ENCODE measurements at places on chromosomes 4 and X. TPM values are rescaled to one million over a fixed set of nuclear protein-coding genes. Genes with fewer than 3 reads are reported as not detected.

DNA sequence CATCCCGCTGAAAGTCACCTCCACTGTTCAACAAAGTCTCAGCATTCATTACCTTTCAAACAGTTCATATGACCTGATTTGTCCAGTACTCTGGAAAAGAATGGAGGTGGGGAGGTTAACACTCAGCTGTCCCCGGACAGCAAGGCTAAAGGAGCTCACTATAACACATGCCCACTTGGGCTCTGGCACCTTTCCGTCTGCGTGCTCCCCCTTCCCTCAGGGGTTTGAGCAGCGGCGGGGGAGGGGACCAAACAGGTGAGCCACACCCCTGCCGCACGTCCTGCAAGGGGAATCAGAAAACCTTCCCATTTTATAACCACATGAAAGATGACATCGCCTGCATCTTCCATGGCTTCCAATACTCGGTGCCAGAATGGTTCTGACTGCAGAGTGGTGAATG lies 39.9 kb upstream of the NFXL1 start:
- no peaks in the 10 kb centered on the region for H3K36me3 ChIP-seq
- no peak overlapping the region for H3K27ac ChIP-seq
- H3K27me3 ChIP-seq = no peaks in the 10 kb centered on the region
- no peak for DNase-seq

Gene LIMCH1
- total RNA-seq = not detected

Gene ASB12
- total RNA-seq = not detected

Gene MAGEA12
- total RNA-seq = not detected

GRCh38 chrX:13669246-13669737 lies 16.4 kb downstream of the TCEANC start:
- no peak for DNase-seq
- H3K4me3 ChIP-seq = no peak overlapping the region
- no peaks in the 10 kb centered on the region for H3K4me1 ChIP-seq
- H3K27ac ChIP-seq = peak overlapping the region; percentile 56
- H3K27me3 ChIP-seq = no peaks in the 10 kb centered on the region

Gene UGT2B17
- total RNA-seq = not detected

Gene CSN1S1
- not detected for total RNA-seq

Gene GPR119
- not detected for total RNA-seq

Gene NMU
- total RNA-seq = not detected

DNA sequence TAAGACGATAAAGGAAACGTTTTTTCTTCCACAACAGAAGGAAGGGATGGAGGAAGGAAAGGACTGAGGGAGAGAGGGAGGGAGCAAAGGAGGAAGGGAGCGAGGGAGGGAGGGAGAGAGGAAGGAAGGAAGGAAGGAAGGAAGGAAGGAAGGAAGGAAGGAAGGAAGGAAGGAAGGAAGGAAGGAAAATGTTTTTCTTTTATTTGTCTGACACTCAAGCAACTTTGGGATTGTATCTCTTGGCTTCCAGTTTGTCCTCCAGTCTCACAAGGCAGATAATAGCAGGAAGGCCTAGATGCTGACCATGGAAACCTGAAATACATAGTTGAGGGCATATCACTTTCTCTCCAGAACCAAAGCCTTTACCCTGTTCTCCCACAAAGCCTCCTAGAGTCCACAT lies 226.7 kb downstream of the ZNF674 start:
- H3K27me3 ChIP-seq = no peaks in the 10 kb centered on the region
- DNase-seq = no peak
- peaks cover 12% of the 10 kb centered on the region for H3K4me1 ChIP-seq
- H3K4me3 ChIP-seq = no peak overlapping the region

DNA sequence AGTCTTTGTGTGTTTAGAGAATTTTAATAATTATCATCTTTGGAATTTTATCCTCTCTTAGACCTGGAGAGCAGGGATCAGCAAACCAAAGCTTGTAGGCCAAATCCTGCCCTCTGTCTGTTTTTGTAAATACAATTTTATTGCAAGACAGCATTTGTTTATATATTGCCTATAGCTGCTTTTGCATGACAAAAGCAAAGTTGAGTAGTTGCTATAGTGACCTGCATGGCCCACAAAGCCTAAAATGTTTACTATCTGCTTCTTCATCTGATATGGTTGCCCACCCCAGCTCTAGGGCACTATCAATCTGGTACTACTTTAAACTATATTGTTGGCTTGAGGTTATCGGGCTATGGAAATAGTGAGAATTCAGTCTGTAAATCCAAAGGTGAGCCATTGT lies 80.3 kb downstream of the GPAT3 start:
- H3K4me3 ChIP-seq = no peak overlapping the region
- no peak overlapping the region for H3K27ac ChIP-seq
- no peak for DNase-seq
- no peaks in the 10 kb centered on the region for H3K36me3 ChIP-seq

Gene COL25A1
- total RNA-seq = not detected

DNA sequence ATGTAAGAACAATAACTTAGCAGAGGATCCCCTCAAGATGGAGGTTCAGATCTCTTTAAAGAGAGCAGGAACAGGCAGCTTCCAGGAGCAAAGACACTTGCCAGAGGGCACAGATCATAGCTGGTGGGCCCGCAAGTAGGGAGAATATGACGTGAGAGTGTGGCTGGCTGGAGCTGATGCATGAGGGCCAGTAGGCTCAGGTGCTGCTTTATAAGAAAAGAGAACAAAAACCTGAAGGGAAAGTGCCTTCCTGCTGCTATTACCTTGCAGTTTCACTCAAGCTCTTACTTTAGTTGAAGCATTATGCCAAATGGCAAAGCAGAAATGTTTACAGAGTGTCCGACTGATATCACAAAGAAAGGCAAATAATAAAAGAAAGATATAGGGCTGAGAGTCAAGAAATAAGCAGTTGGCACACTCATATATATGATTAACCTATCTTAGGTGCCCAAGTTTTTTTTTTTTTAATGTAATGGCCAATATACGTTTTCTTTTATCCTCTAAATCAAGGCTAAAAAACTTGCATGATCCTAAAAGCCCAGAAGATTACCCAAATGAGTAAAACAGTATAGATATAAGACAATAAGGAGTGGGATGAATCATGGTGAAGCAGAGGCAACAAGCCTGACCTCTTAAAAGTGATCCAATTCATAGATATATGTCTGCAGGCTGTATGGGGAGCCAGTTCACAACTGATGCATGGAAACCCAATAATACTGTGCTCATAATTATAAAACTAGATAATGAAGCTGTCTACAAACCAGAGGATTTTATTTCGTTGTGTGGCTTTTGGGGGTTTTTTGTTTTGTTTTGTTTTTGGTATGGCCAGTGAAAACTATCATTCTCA lies 12.6 kb downstream of the NR0B1 start:
- H3K27me3 ChIP-seq = no peaks in the 10 kb centered on the region
- DNase-seq = no peak
- H3K36me3 ChIP-seq = no peaks in the 10 kb centered on the region
- H3K4me3 ChIP-seq = no peak overlapping the region

DNA sequence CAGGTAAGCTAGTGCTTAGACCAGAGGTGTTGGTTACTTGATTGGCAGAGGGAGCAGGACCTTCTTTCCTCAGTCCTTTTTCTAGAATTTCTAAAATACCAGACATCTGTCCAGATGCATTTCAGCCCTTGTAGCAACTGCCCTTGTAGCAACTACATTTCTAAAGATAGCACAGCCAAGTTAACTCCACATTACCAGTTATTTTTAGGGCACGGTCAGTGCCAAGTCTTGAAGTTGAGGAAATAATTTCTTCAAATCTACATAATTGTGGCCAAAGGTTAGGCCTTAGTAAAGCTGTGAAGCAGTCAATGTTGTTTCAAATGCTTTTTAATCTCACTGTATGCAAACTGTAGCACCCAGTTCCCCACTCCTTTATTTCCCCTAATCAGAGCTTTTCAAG lies 62.9 kb downstream of the MID1IP1 start:
- H3K36me3 ChIP-seq = no peaks in the 10 kb centered on the region
- H3K4me1 ChIP-seq = no peaks in the 10 kb centered on the region
- no peak overlapping the region for H3K4me3 ChIP-seq
- no peak overlapping the region for H3K27ac ChIP-seq
- no peaks in the 10 kb centered on the region for H3K27me3 ChIP-seq

- no peak overlapping the region for H3K27ac ChIP-seq
- no peaks in the 10 kb centered on the region for H3K27me3 ChIP-seq
- H3K36me3 ChIP-seq = no peaks in the 10 kb centered on the region
- H3K4me1 ChIP-seq = no peaks in the 10 kb centered on the region
Observed at GRCh38 chr4:61770456-61770855, 570.3 kb downstream of the ADGRL3 start.

DNA sequence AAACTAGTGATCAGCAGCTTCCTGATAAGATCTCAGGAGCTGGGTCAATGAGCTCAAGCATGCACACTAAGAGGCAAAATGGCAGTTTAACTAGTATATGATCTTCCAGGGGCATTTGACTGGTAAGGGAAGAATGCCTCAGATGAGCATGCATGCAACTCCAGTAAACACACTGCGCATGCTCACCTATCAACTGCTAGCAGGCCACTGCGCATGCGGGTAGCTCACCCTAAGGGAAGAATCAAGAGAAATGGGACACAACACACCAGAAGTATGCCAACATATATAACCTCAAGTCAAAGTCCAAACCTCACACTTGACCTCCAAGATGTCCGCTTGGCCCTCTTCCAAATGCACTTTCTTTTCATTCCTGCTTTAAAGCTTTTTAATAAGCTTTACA lies 1004.0 kb downstream of the ADGRL3 start:
- no peak overlapping the region for H3K27ac ChIP-seq
- no peak overlapping the region for H3K4me3 ChIP-seq
- H3K4me1 ChIP-seq = no peaks in the 10 kb centered on the region
- DNase-seq = no peak
- H3K27me3 ChIP-seq = no peaks in the 10 kb centered on the region

- no peaks in the 10 kb centered on the region for H3K36me3 ChIP-seq
- no peaks in the 10 kb centered on the region for H3K27me3 ChIP-seq
- no peaks in the 10 kb centered on the region for H3K4me1 ChIP-seq
- no peak overlapping the region for H3K27ac ChIP-seq
Observed at GRCh38 chr4:176810481-176811249, 17.9 kb upstream of the VEGFC start.

Gene BTC
- not detected for total RNA-seq

DNA sequence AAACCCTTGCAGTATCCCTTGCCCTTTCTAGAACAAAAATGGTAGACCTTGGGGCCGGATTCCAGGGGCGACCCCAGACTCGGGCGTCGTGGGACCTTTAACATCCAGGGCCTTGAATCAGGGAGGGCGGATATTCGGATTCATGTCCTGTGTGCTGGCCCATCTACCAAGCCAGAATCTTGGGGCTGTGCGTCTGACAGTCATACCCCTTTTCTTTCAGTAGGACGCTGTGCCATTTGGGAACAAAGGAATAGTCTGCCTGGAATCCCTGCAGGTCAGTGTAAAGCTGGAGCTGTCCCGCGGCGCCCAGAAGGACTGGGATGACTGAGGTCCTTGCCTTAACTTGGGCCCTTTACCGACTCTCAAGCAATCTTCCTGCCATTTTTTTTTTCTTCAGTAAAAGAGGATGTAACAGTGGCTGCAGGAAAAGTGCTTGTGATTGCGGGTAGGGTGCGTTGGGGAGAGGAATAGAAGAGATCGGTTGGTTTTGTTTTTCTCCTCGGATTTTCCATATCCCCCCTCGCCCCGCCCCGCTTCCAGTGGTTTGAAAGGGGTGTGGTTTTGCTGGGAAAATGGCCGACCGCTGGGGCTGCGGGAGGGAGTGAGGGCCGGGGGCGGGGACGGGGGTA lies 518 bp downstream of the ARMCX1 start:
- H3K27me3 ChIP-seq = no peaks in the 10 kb centered on the region
- peak overlapping the region; percentile 32 for H3K4me3 ChIP-seq
- no peak for DNase-seq
- no peaks in the 10 kb centered on the region for H3K4me1 ChIP-seq
- H3K36me3 ChIP-seq = no peaks in the 10 kb centered on the region

Gene KIAA1210
- total RNA-seq = not detected

DNA sequence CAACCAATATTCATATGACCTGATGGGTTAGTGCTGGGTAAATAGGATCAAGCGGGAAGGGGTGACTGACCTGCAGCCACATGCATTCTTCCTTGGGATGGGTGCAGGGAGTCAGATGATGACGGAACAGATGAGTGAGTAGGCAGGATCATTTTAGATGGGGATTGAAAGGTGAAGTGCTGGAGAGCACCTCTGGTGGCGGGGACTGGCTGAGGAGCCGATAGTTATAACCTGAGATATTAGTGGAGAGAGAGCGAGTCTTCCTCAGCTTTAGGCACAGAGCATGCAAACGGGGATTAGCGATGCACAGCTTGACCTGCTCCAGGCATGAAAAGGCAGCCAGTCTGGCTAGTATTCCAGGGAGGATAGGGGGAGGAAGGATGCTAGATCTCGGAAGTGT lies 99.1 kb downstream of the AFF1 start:
- no peaks in the 10 kb centered on the region for H3K27me3 ChIP-seq
- H3K4me1 ChIP-seq = peaks cover 47% of the 10 kb centered on the region
- no peaks in the 10 kb centered on the region for H3K36me3 ChIP-seq
- no peak for DNase-seq

Gene ZAR1
- total RNA-seq = not detected

DNA sequence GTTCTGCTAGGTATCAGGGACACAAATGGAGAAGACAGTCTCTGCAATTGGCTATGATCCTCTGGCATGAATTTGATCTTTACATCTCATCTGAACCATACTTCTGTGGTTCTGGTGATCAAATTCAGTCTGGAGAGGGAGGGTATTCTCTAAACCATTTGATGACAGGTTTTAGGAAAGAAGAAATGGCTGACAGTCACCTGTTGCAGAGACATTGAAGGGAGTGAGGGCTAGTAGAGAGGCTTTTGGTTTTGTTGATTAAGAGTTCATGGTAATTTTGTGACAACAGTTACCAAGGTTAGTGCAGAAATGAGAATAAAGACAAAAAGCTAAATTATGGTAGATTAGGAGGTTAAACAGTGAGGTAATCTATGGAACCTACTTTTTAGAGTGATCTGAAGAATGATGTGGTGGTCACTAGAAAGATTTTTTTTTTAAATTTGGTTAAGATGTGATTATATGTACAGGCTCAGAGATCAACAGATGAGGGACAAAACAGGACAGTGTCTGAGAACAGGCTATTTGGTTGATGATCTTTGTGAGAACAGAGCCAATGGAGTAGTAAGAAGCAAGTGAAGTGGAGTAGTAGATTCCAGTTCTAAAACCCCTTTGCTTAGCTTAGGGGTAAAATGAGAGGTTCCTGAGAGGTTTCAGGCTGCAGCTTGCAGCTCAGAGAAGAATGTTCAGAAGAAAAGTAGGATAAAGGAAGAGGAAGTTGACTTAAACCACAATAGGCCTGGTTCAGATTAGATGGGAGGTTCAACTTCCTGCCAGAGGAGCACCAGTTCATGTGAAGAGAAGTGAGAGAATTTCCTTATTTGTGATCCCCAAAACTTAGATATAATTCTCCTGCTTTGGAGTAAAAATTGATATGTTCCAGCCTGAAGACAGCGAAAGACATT lies 34.7 kb downstream of the VSIG4 start:
- no peak for DNase-seq
- no peaks in the 10 kb centered on the region for H3K36me3 ChIP-seq
- H3K4me1 ChIP-seq = peaks cover 70% of the 10 kb centered on the region
- H3K27ac ChIP-seq = peak overlapping the region; percentile 45
- H3K27me3 ChIP-seq = no peaks in the 10 kb centered on the region

- H3K4me3 ChIP-seq = no peak overlapping the region
- H3K4me1 ChIP-seq = no peaks in the 10 kb centered on the region
- no peak for DNase-seq
- H3K27me3 ChIP-seq = no peaks in the 10 kb centered on the region
- no peaks in the 10 kb centered on the region for H3K36me3 ChIP-seq
Observed at GRCh38 chr4:170111085-170111484, 21.3 kb upstream of the AADAT start.

Gene PPP1R2C
- not detected for total RNA-seq

GRCh38 chrX:2717312-2717711 lies 26.2 kb downstream of the CD99 start:
- no peak for DNase-seq
- H3K27me3 ChIP-seq = no peaks in the 10 kb centered on the region
- no peak overlapping the region for H3K27ac ChIP-seq
- peaks cover 16% of the 10 kb centered on the region for H3K4me1 ChIP-seq

Gene NHS
- total RNA-seq = 11.3 TPM

Measured in CD8-positive, alpha-beta memory T cell (primary cell).